Activated CD4-positive, alpha-beta memory T cell treated with anti-CD3 and anti-CD28 coated beads, Interleukin-2, amount 10 ng/mL, durations not matched to agents 7 days and 5 days (primary cell): ENCODE measurements at places on chromosomes 6 and 20.

DNA sequence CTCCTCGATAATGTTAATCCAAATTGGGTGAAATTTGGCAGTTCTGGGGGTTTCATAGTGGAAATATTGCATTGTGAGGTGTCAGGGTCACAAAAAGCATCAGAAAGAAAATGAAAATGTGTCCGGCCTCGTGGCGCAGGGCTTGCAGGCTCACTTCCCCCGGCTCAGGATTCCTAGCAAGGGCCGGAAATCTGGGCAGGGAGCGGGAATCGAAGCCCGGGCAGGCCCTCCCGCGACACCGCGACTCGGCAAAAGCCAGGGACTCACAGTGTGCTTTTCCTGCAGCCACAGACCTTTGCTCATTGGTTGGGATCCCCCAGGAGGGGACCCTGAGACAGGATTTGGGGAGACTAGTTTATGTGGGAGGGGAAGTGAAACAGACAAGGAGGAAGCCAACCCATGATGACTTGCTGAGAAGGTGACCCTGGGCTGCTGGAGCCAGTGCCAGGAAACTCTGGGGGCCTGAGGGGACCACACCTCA, 847 bp upstream of the CD93 start:
- DNase-seq = no peak

DNA sequence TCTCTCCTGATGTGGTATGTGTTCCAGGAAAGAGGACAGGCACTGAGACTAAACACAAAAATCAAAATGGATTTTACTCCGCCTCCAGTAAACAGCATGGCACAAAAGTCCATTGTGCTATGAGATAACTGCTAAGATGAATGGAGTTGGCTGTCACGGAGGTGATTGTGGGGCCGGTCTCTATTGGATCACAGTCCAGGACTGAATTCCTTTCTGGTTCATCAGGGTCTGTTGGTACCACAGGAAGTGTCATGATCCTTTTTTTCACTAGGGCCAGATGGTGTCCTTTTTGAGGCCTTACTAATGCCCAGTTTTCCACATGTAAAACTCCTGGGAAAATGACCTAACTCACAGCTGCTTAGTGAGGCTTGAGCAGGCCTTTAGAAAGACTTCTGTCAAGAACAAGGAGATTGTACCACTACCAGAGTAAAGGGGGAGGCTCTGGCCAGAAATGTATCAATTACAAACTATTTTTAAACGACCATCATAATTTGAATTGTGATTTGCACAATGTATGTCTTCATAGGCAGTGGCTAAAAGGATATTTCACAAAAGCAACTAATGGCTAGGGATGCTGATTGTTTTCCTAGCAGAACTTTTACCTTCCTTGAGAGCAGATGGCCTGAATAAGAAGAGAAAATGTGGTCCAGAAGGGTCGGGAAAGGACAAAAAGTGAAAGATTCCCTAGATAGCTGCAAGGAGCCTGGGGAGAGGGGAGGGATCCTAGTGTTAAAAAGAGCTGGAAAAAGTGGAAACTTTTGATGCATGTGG, 192.2 kb upstream of the POU3F2 start:
- DNase-seq = no peak

GRCh38 chr6:9138936-9139335, 703.6 kb upstream of the SLC35B3 start:
- no peak for DNase-seq

DNA sequence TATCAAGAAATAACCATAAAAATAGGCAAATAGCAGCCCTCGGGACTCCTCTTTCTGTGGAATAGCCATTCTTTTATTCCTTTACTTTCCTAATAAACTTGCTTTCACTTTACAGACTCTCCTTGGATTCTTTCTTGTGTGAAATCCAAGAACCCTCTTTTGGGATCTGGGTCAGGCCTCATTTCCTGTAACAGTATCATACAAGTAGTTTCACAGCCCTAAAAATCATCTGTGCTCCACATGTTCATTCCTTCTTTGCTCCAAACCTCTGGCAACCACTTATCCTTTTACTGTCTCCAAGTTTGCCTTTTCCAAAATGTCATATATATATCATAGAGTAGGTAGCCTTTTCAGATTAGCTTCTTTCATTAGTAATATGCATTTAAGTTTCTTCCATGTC, 13.5 kb upstream of the NT5E start:
- DNase-seq = no peak

DNA sequence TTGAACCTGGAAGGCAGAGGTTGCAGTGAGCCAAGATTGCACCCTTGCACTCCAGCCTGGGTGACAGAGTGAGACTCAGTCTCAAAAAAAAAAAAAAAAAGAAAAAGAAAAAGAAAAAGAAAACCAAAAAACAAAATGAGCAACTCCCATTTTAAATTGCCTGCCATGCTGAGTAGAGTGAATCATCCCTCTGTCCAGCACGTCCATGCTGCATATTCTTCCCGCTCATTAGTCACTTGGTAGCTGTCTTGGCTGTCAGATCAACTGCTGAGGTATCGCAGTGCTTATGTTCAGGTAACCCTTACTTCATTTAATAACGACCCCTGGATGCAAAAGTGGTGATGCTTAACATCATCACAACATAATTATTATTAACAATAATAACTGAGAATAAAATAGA, 72.6 kb upstream of the RNF24 start:
- DNase-seq = no peak

- DNase-seq = no peak
Measured at GRCh38 chr6:167331565-167331964, 6.7 kb downstream of the TTLL2 start.

GRCh38 chr6:155364844-155365437, 50.7 kb upstream of the TFB1M start:
- DNase-seq = no peak

- DNase-seq = peak; percentile 30
Measured at GRCh38 chr6:4776493-4777393, 539 bp downstream of the CDYL start.

GRCh38 chr6:112366695-112367553, 19.8 kb downstream of the RFPL4B start:
- no peak for DNase-seq

DNA sequence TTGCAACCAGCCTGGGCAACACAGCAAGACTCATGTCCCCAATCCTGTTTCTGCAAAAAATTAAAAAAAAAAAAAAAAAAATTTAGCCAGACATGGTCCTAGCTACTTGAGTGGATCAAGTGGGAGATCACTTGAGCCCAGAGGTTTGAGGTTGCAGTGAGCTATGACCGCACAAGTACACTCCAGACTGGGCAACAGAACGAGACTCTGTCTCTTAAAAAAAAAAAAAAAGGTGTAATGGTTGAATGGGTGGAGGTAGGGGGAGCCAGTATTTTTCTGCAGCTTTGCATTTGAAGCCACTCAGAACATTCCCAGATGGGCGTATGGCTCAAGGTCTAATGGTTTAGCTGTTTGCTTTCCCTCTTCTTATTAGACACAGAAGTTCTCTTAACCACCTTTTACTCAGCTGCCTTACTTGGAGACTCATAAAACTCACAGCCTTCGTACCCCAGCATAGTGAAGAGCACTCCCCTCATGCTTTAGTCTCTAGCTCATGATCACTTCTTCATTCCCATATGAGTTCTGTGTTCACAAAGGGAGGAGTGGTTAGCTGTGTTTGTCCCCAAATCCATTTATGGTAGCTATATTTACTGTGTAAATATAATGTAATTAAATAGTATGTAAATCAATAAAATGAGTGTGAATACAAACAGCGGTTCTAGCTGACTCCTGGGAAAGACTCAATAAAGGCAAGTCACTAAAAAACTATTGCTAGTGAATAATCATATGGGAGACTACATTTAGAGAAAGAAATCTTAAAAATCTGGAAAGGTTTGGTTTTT, 9.0 kb downstream of the FKBP1A start:
- no peak for DNase-seq

- DNase-seq = no peak
Measured at GRCh38 chr6:53020005-53020744, 25.1 kb upstream of the GSTA4 start.

GRCh38 chr6:1176567-1176966, 135.3 kb upstream of the FOXQ1 start:
- DNase-seq = no peak

DNA sequence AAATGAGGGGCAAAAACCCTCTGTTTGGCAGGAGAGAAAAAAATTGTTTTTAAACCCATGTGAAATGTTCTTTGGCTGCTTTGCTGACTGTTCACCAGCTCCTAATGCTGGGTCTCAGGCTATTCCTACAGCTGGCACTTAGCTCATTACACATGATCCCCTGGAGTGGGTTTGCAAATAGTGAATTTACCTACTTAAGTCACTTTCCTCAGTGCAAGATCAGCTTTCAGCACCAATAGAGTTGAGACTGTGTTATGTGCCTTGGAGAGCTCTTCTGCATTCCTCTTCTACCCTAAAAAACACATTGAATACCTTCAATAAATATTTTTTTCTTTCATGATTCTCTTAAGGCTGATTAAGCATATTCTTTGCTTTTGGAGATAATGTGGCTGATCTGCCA, 58.4 kb upstream of the PRDM1 start:
- no peak for DNase-seq

- no peak for DNase-seq
Measured at GRCh38 chr6:5464099-5464885, 203.0 kb downstream of the FARS2 start.

DNA sequence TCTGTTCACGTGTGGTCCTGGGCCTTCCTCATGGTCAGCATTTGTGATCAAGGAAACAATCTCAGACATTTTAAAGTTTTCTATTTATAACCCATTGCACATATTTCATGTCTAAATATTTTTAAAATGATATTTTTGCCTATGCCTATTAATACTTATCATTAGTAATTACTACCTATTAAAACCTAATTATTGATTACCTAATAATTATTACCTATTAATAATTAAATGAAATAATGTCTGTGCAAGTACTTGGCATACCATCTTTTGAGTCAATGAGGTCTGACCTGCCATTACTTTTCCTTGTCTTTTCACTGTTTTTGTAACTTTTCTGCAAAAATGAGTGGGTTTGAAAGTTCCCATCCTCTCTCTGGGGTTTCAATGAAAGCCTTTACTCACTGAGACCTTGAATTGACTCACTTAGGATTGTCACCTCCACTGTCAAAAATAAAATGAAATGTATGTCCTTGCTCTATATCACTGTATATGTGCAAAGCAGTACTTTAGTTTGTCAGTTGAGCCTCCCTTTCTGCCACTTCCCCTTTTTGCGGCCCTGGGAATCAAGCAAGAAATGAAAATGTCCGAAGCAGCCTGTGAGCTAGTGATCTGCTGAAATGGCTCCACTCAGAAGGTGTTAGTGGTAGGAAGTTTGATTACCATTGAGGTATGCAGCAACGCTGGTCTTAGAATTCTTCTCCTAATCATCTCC, 87.8 kb downstream of the L3MBTL3 start:
- no peak for DNase-seq

GRCh38 chr20:51470907-51471411, 71.6 kb downstream of the NFATC2 start:
- DNase-seq = peak; percentile 27

- no peak for DNase-seq
Measured at GRCh38 chr6:122129313-122130025, 270.0 kb upstream of the HSF2 start.

GRCh38 chr20:45432294-45432693, 16.4 kb downstream of the PIGT start:
- peak; percentile 32 for DNase-seq

DNA sequence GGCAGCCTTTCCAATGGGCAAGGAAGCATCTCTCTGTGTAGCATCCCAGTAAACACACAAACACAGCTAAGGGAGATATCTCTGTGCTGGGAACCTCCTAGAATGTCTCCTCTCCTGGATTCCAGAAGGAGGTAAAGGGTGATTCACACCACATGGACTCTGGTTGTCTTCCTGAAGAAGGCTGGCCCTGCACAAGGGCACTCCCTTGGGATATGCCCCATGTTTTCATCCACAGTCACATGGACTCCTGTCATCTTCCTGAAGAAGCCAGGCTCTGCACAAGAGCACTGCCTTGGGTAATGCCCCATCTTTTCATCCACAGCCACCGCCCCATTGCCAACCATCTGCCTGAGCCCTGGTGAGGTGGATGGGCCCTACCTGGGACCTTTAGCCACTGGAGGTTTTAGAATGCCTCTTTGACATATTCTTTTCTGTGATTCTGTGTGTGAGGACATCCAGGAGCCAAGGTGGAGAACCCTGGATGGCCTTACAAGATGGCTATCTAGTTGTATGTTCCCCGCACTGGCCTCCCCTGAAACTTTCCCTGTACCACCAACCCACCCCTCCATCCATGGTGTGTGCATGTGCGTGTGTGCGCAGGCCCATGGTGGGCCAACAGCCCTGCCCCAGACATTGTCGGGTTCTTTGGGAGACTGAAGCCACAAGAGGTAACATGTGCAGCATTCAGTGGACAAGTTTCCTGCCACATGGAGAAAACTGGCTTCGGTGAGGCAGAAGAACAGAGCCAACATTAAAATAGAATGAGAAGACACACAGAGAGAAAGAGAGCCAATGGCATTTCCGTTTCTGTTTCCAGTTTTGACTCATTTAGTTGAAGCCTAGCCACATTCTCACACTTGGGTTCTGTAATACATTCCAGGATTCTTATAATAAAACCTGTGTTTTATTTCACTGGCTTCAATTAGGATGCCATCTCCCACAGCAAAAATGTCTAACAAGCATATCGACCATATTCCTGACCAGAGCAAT, 110.2 kb upstream of the CST7 start:
- no peak for DNase-seq

DNA sequence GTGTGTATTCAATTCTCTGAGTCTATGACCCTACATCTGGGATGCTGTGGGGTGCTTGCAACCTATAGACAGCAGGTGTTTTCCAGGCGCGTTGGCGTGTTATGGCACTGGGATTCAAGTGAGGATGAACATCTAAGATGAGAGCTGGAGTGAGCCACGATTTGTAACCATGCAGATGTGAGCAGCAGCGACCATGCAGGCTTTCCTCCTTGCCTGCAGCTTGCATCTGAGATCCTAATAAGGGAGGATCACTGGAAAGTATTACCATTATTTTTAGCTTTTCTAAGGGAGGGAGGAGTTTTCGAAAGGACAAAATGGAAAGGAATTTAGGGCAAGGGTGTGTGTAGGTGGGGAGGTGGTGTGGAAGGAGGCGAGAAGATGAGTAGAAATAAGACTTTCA, 216.7 kb downstream of the ATXN1 start:
- DNase-seq = no peak

DNA sequence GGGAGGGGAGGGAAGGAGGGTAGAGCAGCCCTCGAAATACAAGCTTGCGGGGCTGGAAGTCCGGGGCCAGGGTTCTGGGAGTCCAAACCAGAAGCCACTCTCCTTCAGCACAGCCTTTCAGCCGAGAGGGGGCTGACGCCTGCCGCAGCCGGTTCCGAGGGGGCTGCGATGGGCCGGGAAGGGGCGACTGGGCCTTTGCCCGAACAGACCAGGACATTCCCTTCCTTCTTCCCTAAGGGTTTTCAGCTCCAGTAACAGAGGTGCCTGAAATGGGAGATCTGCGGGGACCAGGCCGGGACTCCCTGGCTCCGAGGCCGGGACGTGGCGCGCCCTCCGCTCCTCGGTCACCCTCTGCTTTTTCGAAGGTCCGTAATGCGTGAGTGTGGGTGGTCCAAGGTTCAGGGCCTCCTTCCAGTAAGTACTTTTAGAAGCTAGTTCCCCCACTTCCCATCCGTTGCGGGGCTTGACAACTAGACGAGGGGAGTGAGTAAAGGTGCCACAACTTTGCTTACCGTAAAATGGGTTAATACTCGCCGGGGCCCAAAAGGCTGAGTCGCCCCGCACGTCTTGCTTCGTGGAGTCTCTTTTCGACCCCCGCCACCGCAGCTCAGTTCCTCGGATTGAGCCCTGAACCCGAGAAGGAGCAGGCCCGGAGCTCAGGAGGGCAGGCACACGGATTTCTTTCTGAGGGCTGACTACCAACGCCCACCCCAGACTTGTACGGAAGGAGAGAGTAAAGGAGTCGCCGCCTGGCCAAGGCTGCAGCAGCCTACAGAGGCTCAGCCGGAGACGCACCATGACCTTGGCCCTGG, 2.9 kb upstream of the OLIG3 start:
- DNase-seq = no peak

- DNase-seq = no peak
Measured at GRCh38 chr6:25508051-25508450, 144.0 kb upstream of the SCGN start.
